ENCODE measurements at places on chromosomes 1 and 21.
A peak's percentile ranks its signal among the peaks of the same experiment; 100 is the strongest.

GRCh38 chr1:156276532-156276931 lies 6.1 kb downstream of the SMG5 start:
- DNase-seq: no peak

DNA sequence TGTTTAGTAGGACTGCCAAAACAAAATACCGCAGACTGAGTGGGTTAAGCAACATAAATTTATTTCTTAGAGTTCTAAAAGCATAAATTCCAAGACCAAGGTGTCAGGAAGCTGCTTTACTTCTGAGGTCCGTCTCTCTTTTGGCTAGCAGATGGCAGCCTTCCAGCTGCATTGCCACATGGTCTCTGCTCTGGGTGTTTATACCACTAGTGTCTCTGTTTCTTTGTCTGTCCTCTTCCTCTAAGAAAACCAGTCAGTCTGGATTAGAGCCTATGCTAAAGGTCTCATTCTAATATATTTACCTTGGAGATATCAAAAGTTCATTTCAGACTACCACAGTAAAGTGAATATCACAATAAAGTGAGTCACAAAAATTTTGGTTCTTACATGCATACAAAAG lies 519.8 kb downstream of the COL11A1 start:
- DNase-seq: no peak

DNA sequence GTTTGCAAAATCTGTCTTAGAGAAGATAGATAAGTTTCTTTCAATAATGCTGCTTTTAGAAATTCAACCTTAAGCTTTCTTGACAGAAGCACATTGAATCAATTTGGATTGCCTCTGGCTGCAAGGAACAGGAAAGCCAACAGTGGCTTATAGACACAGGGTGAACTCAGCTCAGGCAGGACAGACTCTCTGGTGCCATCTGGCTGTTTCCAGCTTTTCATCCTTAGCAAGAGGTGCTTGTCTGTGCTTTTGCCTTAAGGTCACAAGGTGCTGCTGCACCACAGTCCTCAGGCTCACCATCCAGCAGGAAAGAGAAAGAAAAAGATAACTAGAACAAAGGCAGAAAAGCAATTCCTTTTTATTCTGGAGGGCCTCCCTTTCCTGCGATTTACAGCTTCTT lies 93.7 kb upstream of the ETS2 start:
- no peak for DNase-seq

DNA sequence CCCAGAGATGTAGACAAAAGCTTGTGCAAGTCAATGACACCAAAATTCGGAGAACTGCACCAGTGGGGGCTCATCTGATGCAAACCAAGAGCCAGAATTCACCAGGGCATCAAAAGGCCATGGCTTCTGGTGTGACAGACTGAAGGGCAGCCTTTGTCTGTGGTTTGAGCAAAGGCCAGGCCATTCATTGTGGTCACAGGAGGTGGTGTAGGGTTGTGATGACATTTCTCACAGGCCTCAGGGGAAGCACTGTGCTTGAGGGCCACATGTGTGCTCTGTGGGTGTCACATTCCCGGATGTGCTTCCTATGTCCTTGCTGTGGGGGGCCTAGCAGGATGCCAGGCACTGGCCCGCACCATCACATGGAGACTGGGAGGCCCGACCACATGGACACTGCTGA lies 22.5 kb upstream of the KCNE1 start:
- no peak for DNase-seq

- no peak for DNase-seq
These were observed 38.3 kb downstream of the PHC2 start for GRCh38 chr1:33392639-33393038.

- no peak for DNase-seq
These were observed 141.0 kb downstream of the HIVEP3 start for GRCh38 chr1:41777695-41778094.

- DNase-seq: no peak
These were observed 1071.2 kb downstream of the TTLL7 start for GRCh38 chr1:82927753-82928152.

- no peak for DNase-seq
These were observed 43.5 kb downstream of the TRIM33 start for GRCh38 chr1:114467491-114467890.

- no peak for DNase-seq
These were observed 36.9 kb upstream of the QSOX1 start for GRCh38 chr1:180117764-180118116.

- DNase-seq: no peak
These were observed 15.2 kb downstream of the HENMT1 start for GRCh38 chr1:108645564-108646184.

DNA sequence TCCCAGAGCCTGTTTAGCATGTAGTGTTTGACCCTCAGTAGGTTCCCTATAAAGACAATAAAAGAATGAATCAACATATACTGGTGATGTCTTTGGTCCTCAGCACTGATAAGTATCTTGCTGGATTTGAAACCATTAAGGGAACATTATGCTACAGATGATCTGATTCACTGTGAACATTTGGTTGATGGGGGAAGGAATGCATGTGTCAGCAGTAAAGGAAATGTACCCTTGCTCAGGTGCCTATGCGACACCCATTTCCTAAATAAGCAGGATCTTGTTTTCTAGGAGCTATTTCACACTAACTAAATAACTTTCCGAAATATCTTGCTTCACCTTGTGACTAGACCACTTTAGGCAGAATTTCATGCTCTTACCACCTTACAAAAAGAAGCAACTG lies 13.0 kb downstream of the TEX38 start:
- DNase-seq: no peak

DNA sequence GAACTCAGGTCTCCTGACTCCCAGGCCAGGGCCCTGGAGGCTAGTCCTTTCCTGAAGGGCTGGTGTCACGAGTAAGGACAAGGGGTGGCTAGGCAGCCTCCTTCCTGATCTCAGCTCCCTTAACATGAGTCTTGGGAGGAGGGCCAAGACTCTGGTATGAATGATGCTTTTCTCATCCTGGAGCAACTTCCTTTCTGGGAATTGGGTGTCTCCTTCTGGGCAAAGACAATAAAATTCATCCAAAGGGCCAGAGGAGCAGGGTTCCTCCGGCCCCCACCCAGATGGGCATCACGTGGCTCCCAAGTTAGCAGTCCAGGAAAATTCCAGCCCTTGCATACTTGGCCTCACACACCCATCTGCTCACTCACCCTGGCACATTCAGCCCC lies at the start of gene FAM167B:
Gene FAM167B (plus strand): TSS at position 335 of the 386 bp plus-strand sequence. CDS start 200 bp downstream, outside the sequence.
- DNase-seq: peak; percentile 41

GRCh38 chr1:184801503-184801902 lies 46.8 kb upstream of the EDEM3 start:
- DNase-seq: no peak

GRCh38 chr1:27332536-27333281 lies 9.1 kb upstream of the SYTL1 start:
- peak; percentile 53 for DNase-seq

DNA sequence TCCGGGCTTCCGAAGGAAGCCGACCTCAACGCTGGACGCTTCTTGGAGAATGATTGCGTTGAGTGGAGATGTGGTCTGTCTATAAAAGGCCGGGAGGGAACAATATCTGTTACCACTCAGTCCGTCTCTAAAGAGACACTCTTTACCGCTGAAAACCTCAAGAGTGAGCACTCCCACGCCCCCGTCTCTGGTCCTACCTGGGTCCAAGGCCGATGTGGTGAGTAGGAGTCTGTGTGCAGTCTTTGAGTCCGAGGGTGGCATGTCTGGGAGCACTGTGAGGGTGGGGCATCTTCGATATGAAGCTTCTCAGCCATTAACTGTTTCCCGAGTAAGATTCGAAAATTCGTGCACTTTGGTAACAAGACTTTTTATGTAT lies 576 bp downstream of the ZFP69 start:
- DNase-seq: no peak

DNA sequence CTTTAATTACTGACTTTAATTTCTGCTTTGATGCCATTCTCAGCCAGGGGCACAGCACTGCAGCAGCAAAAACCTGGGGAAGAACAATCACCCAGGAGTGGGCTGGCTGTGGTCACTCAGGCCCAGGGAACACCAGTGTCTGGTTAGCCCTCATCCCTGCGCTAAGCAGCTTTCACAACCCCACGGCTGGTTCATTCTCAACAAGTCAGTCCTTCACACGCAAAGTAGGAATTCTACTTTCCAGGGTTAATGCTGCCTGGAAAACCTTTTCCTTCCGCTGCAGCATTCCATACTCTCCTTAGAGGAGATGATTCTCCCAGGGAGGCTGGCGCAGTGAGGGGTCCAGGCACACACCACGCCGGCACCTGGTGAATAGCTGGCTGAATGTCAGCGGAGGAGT lies 24.3 kb upstream of the KCNE1 start:
- DNase-seq: no peak

DNA sequence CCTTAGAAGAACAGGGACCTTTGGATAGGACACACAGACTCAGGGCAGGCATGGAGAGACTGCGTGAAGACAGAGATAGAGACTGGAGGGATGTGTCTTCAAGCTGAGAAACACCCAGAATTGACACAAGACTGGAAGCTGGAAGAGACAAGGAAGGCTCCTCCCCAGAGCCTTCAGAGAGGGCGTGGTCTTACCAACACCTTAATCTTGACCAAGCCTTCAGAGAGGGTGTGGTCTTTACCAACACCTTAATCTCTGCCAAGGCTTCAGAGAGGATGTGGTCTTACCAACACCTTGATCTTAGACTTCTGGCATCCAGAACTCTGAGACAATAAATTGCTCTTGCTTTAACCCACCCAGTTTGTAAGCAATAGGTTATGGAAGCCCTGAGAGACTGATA lies 481.4 kb upstream of the VAMP3 start:
- no peak for DNase-seq

DNA sequence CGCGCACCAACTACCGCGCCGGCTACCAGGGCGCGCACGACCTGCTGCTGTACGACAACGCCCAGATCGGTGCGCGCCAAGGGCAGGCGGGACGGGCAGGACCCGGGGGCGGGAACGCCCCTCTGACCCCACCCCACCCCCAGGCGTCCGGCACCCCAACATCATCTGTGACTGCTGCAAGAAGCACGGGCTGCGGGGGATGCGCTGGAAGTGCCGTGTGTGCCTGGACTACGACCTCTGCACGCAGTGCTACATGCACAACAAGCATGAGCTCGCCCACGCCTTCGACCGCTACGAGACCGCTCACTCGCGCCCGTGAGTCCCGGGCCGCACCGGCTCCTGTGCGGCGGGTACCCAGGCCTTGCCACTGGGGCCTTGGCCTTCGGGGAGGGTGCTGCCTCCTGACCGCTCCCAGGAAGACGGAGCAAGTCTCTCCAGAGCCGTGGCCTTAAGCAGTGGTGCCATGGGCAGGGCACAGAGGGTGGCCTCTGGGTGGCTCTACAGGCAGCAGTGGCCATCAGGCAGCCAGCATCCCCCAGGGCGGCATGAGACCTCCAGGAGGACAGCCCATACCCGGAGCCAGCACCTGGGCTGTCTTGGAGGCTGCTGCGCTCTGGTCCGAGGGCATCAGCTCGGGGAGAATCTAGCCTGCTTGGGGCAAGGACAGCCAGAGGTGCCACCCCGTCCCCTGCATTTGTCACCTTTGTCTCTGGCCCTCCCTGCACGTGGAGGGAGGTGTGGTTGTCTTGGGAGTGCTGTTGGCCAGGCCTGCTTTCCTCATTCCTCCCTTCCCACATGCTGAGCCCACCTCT lies 8.1 kb upstream of the MMP23B start:
- no peak for DNase-seq

DNA sequence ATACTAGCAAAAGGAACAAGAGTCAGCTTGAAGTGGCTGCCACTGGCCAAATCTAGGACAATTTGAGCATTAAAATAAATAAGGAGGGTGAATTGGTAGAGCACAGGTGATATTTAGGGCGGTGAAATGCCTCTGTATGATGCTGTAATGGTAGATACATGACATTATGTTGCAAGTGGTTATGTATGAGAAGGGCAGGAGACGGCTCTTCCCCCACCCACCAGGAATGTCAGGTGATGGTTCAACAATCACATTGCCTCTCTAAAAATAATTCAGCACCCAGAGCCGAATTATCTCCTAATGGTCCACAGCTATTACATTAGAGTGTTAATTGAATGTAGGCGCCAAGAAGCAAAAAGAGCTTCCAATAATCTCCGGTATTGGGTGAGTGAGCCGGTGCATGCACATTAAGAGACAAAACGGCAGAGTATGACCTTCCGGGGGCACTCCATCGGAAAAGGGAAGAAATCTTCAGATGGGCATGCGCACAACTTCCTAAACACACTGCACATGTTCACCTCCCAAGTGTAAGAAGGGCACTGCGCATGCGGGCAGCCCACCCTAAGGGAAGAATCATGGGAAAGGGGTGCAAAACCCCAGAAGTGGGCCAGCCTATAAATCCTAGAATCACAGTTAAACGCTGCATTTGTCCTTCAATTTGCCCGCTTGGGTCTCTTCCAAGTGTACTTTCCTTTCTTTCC lies 6.8 kb upstream of the IFNAR1 start:
- no peak for DNase-seq

- no peak for DNase-seq
These were observed 8.5 kb downstream of the CCT8 start for GRCh38 chr21:29064850-29065481.

DNA sequence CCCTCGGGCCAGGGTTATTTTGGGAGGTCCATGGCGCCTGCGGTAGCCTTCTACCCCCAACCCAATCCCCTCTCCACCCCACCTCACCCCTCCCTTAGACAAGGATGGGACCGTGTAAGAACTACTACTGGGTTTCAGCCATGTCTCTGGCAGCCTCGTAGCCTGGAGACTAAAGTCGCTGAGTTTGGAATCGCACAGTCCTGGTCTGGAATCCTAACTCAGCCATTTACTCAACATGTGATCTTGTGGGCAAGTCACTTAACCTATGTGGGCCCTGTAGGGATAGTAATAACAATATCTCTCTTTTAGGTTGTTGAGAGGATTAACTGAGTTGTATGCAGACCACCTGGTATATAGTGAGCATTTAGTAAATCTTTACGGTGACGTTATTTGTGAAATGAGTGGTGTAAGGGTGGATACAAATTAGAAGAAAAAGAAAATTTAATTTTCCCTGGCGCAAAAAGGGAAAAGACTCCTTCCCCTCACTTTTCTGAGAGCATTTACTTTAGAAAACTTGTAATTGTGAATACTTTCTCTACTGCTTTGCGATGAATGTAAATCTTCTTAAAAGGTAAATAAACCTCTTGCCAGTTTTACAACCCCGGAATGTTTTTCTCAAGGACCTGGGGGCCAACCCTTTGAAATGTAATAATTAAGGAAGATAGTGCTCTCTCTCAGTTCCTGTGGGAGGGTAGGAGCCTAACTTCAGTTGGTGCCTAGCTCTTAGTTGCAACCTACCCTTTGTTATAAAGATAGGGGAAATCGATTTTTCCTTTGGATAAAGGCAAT lies 615 bp upstream of the MRPS15 start:
- no peak for DNase-seq

DNA sequence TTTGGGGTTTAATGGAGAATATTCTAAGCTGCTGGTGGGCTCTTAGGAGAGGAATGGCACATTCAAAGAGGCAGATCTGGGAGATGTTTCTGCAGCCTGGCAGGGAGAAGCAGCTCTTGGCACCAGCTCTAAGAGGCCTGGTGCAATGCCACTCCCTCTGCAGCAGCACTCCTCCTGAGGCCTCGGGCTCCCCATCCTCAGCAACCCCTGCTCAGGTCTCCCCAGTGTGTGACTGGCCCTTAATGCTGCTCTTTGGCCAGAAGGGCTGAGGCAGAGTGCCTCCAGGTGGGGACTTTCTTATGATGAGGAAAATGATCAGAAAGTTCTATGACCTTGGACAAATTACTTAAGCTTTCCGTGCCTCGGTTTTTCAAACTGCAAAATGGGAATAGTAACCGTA lies 55.5 kb downstream of the MAB21L3 start:
- no peak for DNase-seq
